ENCODE measurements at places on chromosomes 12 and 14.

GRCh38 chr12:2583642-2584401, 210.9 kb upstream of the FKBP4 start:
- DNase-seq, result no peak

DNA sequence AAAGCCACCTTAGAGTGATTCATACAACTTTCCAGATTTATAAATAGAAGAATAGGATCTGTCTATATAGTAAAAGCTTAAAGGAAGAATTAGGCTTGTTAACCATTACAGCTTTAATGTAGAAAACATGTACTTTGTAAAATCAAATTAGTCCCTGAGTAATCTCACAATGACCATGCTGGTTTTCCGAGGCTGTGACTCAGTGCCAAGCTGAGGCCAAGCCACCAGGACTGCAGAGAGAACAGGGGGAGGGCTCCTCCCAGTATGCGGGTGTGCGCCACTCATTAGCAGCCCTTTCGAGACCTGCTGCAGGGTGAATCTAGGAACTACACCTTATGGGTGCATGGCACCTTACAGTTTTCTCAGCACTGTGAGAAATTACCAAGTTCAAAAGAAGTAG, 167.0 kb downstream of the EFCAB11 start:
- no peak for DNase-seq

- no peak for DNase-seq
Measured at GRCh38 chr12:65367396-65367795, 88.9 kb downstream of the MSRB3 start.

- no peak for DNase-seq
Measured at GRCh38 chr14:103121846-103122584, 1.2 kb upstream of the TNFAIP2 start.
